ENCODE measurements at places on chromosomes 1 and 21.

DNA sequence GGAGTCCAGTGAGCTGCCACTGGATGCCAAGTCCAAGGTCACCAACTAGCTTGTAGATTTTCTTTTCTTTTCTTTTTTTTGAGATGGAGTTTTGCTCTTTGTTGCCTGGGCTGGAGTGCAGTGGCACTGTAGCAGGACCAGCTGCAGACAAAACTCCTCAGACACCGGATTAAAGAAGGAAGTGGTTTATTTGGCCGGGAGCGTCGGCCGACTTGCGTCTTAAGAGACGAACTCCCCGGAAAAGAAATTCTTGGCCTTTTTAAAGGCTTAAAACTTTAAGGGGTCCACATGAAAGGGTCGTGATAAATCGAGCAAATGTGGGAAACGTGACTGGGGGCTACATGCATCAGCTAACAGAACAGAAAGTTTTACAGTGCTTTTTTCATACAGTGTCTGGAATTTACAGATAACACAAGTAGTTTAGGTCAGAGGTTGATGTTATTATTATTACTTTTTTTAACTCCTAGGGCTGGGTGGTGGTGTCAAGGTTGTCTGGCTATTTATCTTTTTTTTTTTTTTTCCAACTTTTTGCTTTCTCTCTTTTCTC lies 36.4 kb upstream of the CFAP126 start:
- DNase-seq: no peak
- H3K27me3 ChIP-seq: peaks cover 13% of the 10 kb centered on the region
- peak overlapping the region; percentile 62 for H3K4me3 ChIP-seq
- peaks cover 3% of the 10 kb centered on the region for H3K36me3 ChIP-seq

DNA sequence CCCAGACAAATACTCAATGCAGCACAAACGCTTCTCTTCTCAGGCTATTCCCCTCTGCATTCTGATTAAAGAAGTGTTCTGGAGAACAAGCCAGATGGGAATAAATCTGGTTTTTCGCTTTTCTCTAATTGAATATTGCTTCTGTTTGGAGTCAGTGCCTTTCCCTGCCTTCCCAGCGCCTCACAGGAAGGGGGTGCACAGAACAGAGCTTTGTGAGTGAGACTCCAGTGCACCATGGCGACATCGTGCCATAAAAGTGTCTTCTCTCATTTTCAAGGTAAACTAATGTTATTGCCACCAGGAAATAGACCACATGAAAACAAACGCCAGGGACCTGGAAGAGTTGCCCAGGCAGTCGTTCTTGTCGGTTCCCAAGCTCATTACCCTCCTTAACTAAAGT lies 43.6 kb upstream of the SLC45A1 start:
- H3K4me1 ChIP-seq: no peaks in the 10 kb centered on the region
- peaks cover 3% of the 10 kb centered on the region for H3K27me3 ChIP-seq
- DNase-seq: no peak
- H3K27ac ChIP-seq: no peak overlapping the region
- H3K36me3 ChIP-seq: no peaks in the 10 kb centered on the region

DNA sequence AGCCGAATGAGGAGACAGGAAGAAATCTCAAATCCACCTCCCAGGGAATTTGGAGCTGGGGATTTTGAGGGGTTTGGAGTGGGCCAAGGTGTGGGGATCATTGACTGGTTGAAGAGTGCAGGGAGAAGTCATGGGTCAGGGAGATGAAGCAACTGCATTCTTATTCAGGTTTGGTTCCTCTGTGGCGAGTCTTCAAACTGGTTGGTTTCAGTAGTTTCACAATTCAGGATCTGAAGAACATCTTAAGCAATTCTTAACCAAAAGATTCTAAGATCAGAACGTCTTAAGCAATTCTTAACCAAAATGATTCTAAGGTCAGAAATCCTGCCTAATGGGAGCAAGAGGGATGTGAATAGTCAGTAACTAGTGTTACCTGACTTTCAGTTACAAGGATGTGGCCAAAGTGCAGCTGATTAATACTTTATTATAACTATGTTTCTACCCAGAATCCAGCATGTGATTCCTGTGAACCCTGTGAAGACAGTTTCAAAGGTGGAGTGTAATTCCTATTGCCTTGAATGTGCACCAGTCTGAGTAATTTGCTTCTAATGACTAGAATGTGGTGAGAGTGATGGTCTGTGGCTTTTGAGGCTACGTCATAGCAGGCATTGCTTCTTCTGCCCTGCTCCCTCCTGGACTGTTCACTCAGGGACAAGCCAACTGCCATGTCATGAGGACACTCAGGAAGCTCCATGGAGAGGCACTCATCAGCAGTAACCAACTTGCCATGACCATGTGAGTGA lies 61.2 kb downstream of the OLFML3 start:
- H3K4me3 ChIP-seq: no peak overlapping the region
- H3K4me1 ChIP-seq: no peaks in the 10 kb centered on the region
- peaks cover 4% of the 10 kb centered on the region for H3K27me3 ChIP-seq

DNA sequence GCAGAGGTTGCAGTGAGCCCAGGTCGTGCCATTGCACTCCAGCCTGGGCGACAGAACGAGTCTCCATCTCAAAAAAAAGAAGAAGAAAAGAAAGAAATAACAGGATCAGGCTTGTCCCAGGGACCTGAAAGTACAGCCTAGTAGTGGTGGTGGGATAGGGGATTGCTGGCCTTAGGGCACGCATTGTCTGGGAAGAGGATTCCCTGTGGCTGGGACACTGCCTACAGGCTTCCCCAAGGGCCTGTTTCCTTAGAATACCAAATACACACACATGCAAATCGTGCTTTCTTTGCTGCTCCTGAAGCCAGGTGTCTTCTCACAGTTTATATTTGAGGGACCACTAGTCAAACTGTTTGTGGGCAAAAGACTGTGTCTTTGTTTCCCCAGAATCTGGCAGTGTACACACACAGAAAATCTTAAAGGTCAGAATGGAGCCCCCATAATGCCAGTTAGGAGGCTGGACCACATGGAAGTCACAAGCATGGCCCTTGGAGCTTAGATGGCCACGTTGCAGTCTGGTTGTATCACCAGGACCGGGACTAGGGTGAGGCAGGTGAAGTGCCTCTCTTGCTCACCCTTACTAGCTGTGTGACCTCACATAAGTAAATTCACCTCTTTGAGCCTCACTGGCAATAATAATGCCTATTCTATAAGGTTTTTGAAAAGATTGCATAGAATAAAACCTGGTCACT lies 12.7 kb upstream of the ASAP3 start:
- H3K4me3 ChIP-seq: no peak overlapping the region
- DNase-seq: no peak
- H3K36me3 ChIP-seq: no peaks in the 10 kb centered on the region
- H3K27ac ChIP-seq: no peak overlapping the region

- peak overlapping the region; percentile 75 for H3K4me3 ChIP-seq
- peak overlapping the region; percentile 18 for H3K27ac ChIP-seq
- no peaks in the 10 kb centered on the region for H3K36me3 ChIP-seq
- peaks cover 4% of the 10 kb centered on the region for H3K4me1 ChIP-seq
- no peaks in the 10 kb centered on the region for H3K27me3 ChIP-seq
Observed at GRCh38 chr1:44707959-44708831, 22.8 kb downstream of the RNU5D-1 start.

Data from immature natural killer cell (primary cell).